Activated naive CD4-positive, alpha-beta T cell treated with Interleukin-2 at 50 U/mL for 16 hours (primary cell): ENCODE measurements at places on chromosomes 3 and 15.

- no peak for DNase-seq
Observed at GRCh38 chr15:74405823-74406222, 27.9 kb downstream of the SEMA7A start.

DNA sequence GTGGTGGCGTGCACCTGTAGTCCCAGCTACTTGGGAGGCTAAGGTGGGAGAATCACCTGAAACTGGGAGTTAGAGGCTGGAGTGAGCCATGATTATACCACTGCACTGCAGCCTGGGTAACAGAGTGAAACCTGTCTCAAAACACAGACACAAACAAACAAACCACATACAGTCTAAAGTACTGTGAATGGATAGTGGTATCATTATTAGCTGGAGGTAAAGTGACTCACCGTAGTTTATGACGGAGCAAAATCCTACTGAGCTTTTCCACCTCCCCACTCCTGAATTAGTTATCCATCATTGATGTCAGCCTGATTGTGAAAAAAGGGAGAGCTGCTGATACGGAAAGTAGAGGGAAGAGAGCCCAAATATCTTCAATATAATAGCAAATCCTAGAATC is 3.2 kb upstream of the CNOT10 start:
- DNase-seq = no peak

- DNase-seq = no peak
Observed at GRCh38 chr3:157226173-157226847, 66.4 kb upstream of the CCNL1 start.

- DNase-seq = no peak
Observed at GRCh38 chr15:67110958-67111864, 45.8 kb downstream of the SMAD3 start.

- no peak for DNase-seq
Observed at GRCh38 chr3:78872195-78872594, 895.6 kb downstream of the ROBO1 start.

DNA sequence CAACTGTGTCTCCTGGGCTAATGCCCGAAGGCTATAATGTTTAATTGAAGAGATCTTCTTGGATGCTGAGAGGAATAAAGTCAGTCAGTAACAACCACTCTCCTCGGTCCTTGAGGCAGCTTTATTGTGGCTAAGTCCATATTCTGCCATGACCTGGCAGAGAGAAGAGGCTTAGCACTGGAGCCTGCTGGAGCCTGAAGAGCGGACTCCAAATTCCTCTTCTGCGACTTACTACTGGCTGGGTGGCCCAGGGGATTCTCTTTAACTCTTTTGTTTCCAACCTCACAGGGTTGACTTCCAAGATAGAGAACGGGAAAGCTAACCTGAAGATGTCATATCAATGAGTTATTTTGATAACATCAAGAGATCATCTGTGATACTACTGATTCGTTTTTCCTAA is 71.1 kb downstream of the MYO1E start:
- DNase-seq = no peak

DNA sequence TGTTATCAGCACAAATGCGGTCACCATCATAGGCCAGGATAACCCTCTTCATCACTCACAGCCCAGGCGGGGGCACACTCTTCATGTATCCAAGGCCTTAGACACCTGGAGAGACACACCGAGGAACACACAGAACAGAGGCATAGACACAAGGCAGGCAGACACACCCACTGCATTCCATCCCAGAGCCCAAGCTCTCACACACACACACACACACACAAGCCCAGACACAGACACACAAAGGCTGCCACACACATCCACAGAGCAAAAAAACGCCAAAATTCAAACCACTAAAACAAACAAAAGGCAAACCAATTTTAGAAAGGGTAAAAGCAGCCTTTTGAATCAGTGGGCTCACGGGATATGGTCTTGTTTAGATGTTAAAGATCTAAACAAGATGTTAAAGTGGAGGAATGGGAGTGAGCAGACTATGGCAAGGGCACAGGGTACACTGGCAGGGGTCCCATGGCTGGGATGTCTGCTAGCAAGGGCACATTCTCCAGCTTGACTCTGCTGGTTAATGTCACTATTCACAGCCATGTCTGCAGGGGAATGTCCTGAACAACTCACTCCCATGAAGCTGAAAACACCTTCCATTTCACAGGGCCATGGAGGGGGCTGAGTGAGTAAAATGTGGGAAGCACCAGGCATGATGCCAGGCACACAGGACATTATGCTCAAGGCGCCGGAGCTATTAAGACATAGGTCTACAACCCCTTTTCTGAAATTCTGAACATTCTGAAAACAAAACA is 14.9 kb upstream of the CRABP1 start:
- DNase-seq = no peak

- DNase-seq = no peak
Observed at GRCh38 chr15:100332231-100332630, 9.5 kb downstream of the ADAMTS17 start.

GRCh38 chr3:20832963-20833362 is 647.0 kb upstream of the SGO1 start:
- DNase-seq = no peak

DNA sequence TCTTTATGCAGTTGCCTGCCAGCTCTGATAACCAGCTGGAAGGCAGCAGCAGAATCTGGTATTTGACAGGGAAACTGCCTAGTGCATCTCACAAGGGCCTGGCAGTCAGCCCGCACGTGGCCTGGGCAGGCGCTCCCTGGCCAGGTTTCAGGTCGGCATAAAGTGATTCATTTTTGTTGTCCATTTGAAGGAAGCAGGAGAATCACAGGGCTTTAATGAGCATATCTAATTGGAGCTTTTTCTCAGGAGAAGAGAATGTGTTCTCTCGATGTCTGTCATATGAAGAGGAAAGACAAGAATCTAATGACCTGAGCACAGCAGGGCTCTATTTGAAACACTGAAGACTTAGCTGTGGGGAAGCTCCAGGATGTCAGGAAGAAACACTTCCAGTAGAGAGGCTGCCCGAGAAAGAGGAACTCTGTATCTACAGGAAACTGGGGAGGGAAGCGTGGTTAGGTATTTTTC is 98.8 kb upstream of the MB21D2 start:
- DNase-seq = no peak

GRCh38 chr15:94445566-94446160 is 214.3 kb downstream of the MCTP2 start:
- no peak for DNase-seq

DNA sequence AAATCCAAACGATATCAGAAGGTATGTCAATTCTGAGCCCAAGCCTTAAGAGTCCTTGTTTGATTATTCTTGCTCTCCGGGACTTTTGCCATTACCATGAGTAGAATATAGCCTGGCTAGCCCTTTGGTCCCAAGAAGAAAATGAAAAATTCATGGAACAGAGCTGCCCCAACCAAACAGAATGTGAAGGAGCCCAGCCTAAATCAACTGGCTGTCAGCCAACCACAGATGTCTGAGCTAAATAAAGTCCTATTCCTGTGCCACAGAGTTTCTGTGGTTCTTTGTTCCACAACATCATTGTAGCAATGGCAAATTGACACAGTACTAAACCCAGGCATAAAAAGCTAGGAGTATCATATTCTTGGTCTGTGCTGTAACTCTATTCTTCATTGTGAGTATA is 185.2 kb downstream of the CPNE4 start:
- DNase-seq = no peak
